NCI-H2029 treated with DMSO at 0.1 percent for 48 hours (cell line): ENCODE measurements at places on chromosomes 12 and 14.
A peak's percentile ranks its signal among the peaks of the same experiment; 100 is the strongest.

DNA sequence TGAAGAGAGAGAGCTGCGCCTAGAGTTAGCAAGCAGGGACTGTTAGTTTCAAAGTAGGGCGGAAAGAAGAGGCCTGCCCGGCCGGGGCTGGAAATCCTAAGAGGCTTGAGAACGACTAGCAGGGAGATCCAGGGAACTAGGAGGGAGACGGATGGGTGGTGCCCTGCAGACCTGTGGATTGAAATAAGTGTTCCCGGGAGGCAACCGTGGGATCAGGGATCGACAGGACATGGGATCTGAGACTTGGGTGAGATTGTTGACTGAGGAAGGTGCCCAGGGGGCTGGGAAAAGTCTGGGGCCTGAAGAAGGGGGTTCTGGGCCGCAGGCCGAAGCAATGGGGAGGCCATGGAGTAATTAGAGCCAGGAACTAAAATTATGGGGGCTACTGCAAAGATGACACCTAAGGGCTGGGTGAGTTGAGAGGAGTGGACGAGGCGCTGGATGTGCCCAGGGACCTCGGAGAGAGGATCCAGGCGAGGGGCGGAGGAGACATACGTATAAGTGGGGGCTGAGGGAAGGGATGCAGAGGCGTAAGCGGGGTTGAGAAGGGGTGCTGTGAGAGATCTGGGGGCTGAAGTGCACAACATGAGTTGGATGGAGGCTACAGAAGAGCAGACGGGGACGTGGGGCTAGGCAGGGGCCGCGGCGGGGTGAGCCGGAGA lies 635 bp downstream of the LTA4H start:
- DNase-seq, result no peak

- no peak for DNase-seq
Measured at GRCh38 chr12:72134246-72135020, 137.7 kb upstream of the TRHDE start.

GRCh38 chr12:54611715-54612149 lies 23.0 kb downstream of the LACRT start:
- no peak for DNase-seq

- DNase-seq, result no peak
Measured at GRCh38 chr12:21276826-21277225, 57.9 kb downstream of the SLCO1A2 start.

- peak; percentile 8 for DNase-seq
Measured at GRCh38 chr12:14723763-14724162, 27.4 kb upstream of the GUCY2C start.

- no peak for DNase-seq
Measured at GRCh38 chr12:48832321-48833060, 14.2 kb downstream of the CACNB3 start.

DNA sequence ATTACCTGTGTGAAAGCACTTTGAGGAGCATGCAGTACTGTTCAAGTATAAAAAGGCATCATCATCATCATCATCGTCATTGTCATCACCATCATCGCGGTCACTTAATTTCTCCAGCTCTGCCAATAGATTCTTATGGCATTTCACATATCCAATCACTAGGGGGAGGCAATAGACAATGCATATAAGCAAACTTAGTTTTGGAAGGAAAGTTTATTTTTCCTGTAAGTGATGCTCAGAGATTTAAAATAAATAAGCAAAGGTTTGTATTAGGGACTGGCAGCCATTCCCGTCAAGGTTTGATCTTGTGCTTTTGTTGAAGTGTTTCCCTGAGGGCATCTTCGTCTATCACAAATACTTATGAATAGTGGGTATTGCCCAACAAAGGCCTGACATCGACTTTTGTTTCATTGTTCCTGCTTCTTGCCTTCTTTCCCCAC lies 127.4 kb downstream of the KTN1 start:
- DNase-seq, result peak; percentile 88

DNA sequence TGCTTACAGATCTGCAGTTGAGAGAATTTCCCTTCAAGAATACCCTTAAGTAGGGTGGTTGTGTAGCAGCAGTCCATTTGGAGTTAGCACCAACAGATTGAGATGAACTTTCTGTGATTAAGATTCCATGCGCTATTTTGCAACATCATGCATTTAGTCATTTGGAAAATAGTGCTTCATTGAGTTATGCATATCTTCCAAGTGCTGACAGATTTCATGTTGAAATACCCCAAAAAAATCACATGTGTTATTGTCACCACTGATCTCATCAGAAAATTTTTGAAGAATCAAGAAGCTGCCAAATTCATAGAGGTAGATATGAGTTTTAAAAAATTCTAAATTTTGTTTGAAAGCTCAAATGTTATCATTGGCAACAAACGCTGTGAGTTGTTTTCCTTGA lies 35.5 kb upstream of the OSBPL8 start:
- DNase-seq, result no peak

GRCh38 chr12:120821878-120822277 lies 82.3 kb downstream of the SPPL3 start:
- no peak for DNase-seq

DNA sequence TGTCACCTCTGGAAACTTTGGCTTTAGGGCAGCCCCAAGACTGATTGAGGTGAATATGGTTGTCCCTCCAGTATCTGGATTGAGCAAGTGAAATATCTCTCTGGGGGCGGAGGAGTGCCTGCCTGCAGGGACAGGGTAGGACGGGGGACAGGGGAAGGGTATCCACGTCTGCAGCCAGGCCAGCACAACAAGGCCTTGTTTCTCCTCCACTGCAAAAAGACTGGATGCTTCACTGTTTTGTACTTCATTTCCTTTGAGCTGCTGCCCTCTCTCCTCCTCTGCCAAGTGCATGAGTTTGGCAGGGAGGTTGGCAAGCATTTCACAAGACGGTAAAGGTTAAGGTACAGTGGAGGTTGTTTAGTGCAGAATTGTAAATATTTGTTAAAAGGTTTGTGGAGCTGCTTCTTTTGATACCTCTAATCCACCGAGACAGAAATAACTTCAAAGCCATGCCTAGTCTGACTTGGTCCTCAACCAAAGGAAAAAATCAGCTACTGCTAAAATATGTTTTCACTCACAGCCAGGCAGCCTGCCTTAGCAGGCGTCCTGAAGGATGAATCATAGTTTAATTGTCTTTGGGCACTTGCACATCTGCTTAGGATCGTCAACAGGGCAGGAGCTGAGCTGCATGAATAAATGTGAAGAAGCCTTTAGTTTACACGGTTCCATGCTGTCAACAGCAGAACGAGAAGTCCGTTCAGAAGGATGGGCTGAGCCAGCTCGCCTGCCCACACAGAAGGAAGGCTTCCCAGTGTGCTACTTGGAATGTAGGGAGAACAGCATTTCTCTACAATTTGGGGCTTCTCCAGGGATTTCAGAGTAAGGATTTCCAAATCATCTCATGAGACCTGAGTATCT lies 269.7 kb downstream of the TTC6 start:
- no peak for DNase-seq

DNA sequence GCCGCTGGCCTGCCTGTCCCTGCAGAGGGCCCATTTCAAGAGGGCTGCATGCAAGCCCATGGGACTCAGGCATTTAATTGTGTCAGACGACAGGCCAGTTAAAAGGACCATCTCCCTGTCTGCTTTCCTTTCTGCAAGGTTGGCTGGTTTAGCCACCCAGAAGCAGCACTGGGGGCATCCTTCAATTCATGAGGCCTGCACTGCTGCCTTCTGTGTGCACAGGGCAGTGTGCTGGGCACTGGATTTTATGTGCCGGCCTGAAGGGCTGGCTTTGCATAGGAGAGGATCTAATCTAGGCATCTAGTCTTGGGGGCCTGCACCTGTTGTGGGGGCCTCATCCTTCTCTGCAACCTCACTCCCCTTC lies 114.1 kb upstream of the FKBP4 start:
- no peak for DNase-seq

- no peak for DNase-seq
Measured at GRCh38 chr14:104563191-104563741, 16.3 kb upstream of the C14orf180 start.

- no peak for DNase-seq
Measured at GRCh38 chr12:43357141-43357540, 194.9 kb downstream of the ADAMTS20 start.

DNA sequence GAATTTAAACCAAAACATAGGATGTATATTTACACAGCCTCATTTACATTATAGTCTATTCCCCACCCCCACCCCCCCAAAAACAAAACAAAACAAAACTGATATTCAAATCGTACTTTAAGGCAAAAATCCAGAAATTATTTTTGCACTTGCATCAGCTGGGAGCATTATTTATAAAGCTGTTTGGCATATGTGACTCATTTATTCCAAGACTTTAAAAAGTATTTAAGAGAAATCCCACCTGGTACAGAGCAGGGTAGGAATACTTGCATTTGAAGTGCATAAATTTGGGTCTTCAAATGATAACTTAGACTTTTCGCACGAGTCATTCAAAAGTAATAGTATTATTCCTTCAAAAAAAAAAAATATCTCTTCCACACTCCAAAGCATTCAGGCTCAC lies 1.1 kb downstream of the KLHL28 start:
- DNase-seq, result no peak

GRCh38 chr12:90253136-90253535 lies 544.5 kb upstream of the ATP2B1 start:
- DNase-seq, result no peak

GRCh38 chr12:113463746-113464451 lies 7.8 kb downstream of the LHX5 start:
- no peak for DNase-seq

GRCh38 chr14:55881577-55882241 lies 236.5 kb upstream of the PELI2 start:
- DNase-seq, result no peak

GRCh38 chr12:43937947-43938346 lies 102.1 kb downstream of the TMEM117 start:
- no peak for DNase-seq

- DNase-seq, result no peak
Measured at GRCh38 chr12:56253091-56253490, 5.1 kb downstream of the ANKRD52 start.

DNA sequence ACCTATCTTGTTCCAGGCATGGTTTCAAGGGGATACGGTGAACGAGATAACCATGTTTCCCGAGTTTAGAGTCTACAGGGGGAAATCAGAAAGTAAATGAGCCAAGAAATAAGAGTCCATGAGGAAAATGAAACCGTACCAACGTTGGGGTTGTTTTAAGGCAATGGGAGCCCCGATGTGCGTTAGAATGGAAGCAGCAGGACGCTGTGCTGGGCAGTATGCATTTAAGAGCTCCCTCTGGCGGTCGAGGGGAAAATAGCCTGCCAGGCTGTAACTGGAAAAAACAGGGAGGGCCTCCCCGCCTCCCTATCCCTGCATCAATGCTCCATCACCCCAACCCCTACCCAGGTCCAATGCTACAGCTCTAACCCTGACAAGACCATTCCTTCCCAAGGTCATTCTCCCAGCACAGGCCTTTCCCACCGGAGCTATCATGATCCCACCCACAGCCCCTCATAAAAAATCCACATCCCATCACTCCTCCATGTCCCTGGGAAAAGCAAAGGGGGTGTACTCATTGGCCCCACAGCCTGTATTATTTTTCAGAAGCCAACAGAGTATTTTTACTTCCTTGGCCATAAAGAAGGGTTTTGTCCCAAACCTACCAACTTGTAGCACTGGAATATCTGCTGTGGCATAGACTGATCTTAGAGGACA lies 226.3 kb upstream of the NOS1 start:
- DNase-seq, result peak; percentile 29

DNA sequence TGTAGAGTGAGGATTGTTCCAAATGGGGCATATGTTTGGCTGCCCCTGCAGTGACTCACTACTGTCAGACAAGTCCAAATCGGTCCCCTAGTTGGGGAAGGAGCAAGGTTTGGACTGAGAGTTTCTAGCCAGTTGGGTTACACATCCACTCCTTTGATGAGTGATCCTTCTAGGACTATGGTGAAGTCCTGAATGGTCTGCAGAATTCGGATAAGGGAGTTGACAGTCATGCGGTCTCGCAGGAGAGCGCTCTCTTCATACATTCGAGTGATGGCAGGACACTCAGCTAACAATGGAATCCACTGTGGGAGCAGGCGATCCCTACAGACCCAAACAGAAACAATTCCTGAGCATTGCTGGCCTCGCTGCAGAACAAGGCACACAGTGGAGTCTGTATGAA lies 61.5 kb upstream of the SINHCAF start:
- no peak for DNase-seq

- DNase-seq, result no peak
Measured at GRCh38 chr14:92443741-92444140, 69.8 kb upstream of the RIN3 start.

- no peak for DNase-seq
Measured at GRCh38 chr14:101955695-101956161, 8.6 kb upstream of the DYNC1H1 start.

DNA sequence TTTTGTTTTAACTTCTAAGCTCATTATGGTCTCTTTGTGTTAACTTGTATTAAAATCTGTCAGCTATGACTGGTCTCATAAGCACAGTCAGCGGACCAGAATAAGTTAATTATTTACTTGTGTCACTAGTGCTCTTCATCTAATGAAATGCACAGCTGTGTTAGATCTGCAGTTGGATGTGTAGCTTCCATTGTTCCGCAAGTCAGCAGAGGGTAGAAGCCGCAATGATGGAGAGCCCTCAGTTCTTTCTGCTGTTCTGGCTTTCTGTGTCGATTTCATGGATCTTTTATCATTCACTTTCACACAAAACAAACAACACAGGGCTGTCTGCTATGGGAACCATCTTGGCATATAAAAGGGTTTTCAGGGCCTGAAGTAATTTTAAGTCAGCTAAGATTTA lies 89.3 kb upstream of the RFX4 start:
- DNase-seq, result no peak

DNA sequence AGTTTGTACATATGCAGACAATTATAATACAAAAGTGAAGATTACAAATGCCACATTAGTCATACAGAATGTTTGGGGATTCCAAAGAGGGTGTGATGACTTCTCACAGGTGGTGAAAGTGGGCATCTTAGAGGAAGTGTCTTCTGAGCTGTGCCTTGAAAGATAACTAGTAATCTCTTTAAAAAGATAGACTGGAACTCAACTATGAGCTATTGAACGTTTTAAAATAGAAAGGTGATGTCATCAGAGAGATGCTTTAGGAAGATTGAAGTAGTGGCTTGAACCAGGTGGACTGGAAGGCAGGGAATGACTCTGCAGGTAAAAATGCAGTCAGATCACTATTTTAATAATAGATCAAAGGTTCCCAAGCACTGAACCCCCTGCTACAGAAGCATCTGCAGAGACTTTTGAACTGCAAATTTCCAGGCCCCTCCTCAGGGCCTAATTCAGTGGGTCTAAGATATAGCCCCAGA lies 50.3 kb downstream of the SYT1 start:
- DNase-seq, result peak; percentile 6

GRCh38 chr14:105281371-105282097 lies 19.3 kb downstream of the BRF1 start:
- DNase-seq, result no peak
